Aorta (tissue), 5 donors: ENCODE measurements at places on chromosomes 2 and 18. TPM values are rescaled to one million over a fixed set of nuclear protein-coding genes. Genes with fewer than 3 reads are reported as not detected.
A peak's percentile ranks its signal among the peaks of the same experiment; 100 is the strongest.

NEB gene
- 1.6 TPM for total RNA-seq

- H3K27ac ChIP-seq, result no peak overlapping the region
- H3K27me3 ChIP-seq, result no peaks in the 10 kb centered on the region
- no peak overlapping the region for H3K4me3 ChIP-seq
- no peak for DNase-seq
Observed at GRCh38 chr2:109497911-109498870, 115.6 kb downstream of the SEPTIN10 start.

DNA sequence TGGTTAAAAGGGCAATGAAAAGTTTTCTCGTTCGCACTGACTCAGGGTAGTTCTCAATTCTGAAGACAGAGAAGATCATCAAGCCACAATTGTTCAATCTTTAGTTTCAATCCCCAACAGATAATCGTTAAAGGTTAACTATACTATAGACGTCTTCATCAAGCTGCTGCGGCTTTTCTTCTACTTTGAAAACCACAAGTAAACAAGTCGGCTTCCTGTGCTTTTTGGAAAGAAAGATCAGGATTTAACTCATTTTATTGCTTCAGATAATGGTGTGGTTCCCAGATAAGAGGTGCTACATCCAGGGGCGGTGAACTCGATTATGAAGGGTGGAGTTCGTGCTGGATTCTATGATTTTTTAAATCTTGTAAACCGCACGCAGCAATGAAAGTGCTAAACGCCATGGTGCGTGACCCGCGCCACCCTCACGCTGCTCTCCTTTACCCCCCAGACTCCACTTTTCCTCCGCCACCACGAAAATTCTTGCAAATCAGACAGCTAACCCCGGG is 545 bp upstream of the CDCA7 start:
- H3K36me3 ChIP-seq, result no peaks in the 10 kb centered on the region
- H3K4me3 ChIP-seq, result no peak overlapping the region
- no peaks in the 10 kb centered on the region for H3K4me1 ChIP-seq
- H3K27me3 ChIP-seq, result no peaks in the 10 kb centered on the region

DNA sequence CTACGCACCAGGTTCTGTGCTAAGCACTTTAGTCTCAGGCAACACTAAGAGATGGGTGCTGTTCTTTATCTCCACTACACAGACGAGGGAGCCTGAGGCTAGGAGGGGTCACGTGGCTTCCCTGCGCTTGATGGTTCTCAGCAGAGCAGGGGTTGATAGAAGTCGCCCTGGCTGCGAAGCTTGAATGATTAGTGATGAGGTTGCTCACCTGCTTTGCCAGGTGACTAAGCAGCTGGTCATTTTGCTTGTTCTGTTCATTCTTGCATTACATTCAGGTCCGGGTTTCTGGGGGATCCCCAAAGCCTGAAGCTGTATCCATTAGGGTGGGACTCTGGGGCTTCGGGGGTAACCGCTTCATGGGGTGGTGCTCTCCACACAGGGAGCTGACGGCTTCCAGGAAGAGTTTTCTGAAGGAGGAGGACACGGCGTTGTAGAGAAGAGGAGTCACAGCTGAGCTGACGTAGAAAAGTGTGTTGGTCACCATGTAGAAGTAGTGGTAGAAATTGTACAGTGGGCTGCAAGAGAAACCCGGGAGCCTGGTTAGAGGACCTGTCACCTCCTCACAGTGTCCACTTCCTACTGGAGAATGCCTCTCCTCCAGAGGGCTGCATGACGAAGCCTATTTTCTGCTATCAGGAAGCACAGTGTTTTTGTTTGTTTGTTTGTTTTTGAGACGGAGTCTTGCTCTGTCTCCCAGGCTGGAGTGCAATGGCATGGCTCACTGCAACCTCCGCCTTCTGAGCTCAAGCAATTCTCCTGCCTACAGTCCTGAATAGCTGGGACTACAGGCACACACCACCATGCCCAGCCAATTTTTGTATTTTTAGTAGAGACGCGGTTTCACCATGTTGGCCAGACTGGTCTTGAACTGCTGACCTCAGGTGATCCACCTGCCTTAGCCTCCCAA is 11.5 kb downstream of the NTSR2 start:
- DNase-seq, result no peak
- H3K4me3 ChIP-seq, result no peak overlapping the region
- no peaks in the 10 kb centered on the region for H3K4me1 ChIP-seq
- no peak overlapping the region for H3K27ac ChIP-seq
- H3K36me3 ChIP-seq, result no peaks in the 10 kb centered on the region

DNA sequence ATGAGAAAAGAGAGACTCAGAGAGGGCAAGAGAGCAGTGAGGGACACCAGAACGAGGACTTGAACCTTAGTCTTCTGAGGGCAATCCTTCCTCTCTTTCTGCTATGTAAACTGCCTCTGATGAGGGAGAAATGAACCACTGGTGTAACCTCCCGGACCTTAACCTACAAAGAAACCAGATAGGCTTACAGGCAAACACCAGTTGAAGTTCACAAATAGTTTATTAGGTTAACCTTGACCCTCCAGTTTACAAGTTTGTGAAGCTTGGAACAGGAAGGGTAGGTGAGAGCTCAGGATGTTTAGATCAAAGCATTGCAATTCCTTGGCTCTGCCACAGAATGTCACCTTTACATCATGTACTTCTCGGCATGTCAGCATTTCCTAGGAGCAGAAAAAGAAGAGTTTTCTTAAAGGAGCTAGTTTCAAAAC is 486.4 kb upstream of the SPRED2 start:
- H3K27ac ChIP-seq, result no peak overlapping the region
- H3K4me3 ChIP-seq, result no peak overlapping the region
- no peaks in the 10 kb centered on the region for H3K4me1 ChIP-seq
- H3K27me3 ChIP-seq, result no peaks in the 10 kb centered on the region
- H3K36me3 ChIP-seq, result no peaks in the 10 kb centered on the region
- no peak for DNase-seq

- H3K27ac ChIP-seq, result no peak overlapping the region
- peak; percentile 93 for DNase-seq
- H3K36me3 ChIP-seq, result no peaks in the 10 kb centered on the region
- no peaks in the 10 kb centered on the region for H3K4me1 ChIP-seq
- H3K4me3 ChIP-seq, result no peak overlapping the region
- no peaks in the 10 kb centered on the region for H3K27me3 ChIP-seq
Observed at GRCh38 chr2:290090-290722, 2.3 kb upstream of the ALKAL2 start.

DNA sequence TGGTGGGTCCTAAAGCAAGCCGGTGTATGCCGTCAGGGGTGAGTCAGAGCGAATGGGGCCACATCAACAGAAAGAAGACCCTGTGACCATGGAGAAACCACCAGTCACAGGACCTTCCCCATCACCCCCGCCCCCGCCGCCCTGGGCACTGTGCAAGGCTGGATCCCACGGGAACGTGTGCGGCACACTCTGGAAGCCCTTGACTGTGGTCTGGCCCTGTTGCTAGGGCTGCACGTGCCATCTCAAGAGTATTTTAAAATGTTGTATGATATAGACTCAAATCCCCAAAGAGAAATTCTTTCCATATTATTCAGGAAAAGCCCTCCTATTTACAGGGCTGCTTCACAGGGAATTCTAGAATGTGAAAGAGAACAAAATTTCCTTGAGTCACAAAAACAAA is 174.8 kb downstream of the BCL2 start:
- no peak overlapping the region for H3K27ac ChIP-seq
- H3K36me3 ChIP-seq, result no peaks in the 10 kb centered on the region
- H3K27me3 ChIP-seq, result no peaks in the 10 kb centered on the region
- peaks cover 3% of the 10 kb centered on the region for H3K4me1 ChIP-seq
- no peak overlapping the region for H3K4me3 ChIP-seq
- DNase-seq, result no peak

TEKT4 gene
- total RNA-seq, result not detected

- H3K27me3 ChIP-seq, result no peaks in the 10 kb centered on the region
- no peak for DNase-seq
- H3K4me3 ChIP-seq, result no peak overlapping the region
- no peaks in the 10 kb centered on the region for H3K36me3 ChIP-seq
- H3K27ac ChIP-seq, result no peak overlapping the region
- H3K4me1 ChIP-seq, result no peaks in the 10 kb centered on the region
Observed at GRCh38 chr18:48468151-48468550, 59.0 kb upstream of the ZBTB7C start.

CDH2 gene
- 6.9 TPM for total RNA-seq

- H3K36me3 ChIP-seq, result no peaks in the 10 kb centered on the region
- no peaks in the 10 kb centered on the region for H3K4me1 ChIP-seq
- H3K27me3 ChIP-seq, result no peaks in the 10 kb centered on the region
- H3K27ac ChIP-seq, result no peak overlapping the region
- no peak overlapping the region for H3K4me3 ChIP-seq
Observed at GRCh38 chr2:29811378-29811777, 110.0 kb downstream of the ALK start.

DNA sequence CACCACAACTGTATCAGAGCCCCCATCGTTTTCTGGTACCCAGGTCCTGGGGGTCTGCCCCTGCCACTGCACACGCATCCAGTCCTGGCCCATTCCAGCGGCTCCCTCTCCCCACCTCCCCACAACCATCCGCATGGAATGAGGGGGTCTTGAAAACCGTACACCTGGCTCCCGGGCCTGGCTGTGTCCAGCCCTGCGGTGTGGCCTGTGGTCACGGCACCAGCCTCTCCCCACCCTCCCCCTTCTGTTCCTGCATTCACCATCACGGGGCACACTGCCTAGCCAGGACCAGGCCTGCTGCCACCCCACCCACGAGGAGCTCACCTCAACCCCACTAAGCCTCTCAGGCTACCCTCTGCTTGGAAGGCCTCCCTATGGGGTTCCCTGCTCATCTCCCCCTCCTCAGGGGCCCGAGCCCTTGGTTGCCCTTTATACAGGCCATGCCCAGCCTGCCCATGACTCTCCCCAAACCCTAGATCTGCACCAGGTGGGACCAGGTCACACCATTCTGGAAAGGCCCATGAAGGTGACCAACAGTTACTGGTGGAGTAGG is 11.4 kb downstream of the GPR35 start:
- H3K27ac ChIP-seq, result no peak overlapping the region
- no peaks in the 10 kb centered on the region for H3K36me3 ChIP-seq
- no peaks in the 10 kb centered on the region for H3K4me1 ChIP-seq
- DNase-seq, result no peak

GRCh38 chr2:68447118-68447517 is 20.0 kb downstream of the FBXO48 start:
- no peaks in the 10 kb centered on the region for H3K27me3 ChIP-seq
- H3K4me1 ChIP-seq, result no peaks in the 10 kb centered on the region
- no peak overlapping the region for H3K4me3 ChIP-seq
- no peaks in the 10 kb centered on the region for H3K36me3 ChIP-seq
- H3K27ac ChIP-seq, result no peak overlapping the region
- DNase-seq, result no peak

DNA sequence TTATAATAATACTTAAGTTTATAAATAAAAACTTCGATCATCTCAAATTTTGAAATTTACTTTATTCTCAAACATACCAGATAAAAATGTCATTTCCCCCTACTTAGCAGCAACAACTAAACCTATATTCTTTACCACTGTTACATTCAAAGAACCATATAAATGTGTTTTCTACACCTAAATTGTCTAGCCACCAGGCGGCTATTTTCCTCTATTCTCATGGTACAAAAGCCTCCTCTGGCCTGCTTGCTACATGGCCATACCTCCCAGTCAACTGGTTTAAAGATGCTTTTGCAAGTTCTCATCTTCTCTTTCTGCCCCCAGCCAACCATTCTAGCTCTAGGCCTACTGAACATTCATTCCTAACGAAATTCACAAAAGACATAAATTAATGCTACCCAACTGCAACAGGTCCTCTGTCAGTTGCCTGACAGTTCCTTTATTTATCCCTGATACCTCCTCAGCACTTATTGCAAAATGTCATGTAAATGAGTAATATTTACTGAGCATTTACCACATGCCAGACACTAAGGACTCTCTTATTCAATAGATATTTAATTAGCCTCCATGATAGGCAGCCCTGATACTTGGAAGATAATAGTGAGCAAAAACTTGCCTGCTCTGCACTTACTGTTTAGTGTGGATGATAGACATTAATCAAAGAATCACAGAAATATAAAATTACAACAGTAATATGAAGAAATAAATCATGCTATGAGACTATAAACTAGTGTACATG is 5.0 kb downstream of the C1D start:
- no peaks in the 10 kb centered on the region for H3K36me3 ChIP-seq
- no peaks in the 10 kb centered on the region for H3K27me3 ChIP-seq
- no peak overlapping the region for H3K4me3 ChIP-seq
- no peak for DNase-seq
- no peak overlapping the region for H3K27ac ChIP-seq

- H3K27me3 ChIP-seq, result no peaks in the 10 kb centered on the region
- no peak overlapping the region for H3K4me3 ChIP-seq
- no peaks in the 10 kb centered on the region for H3K4me1 ChIP-seq
- H3K27ac ChIP-seq, result no peak overlapping the region
Observed at GRCh38 chr2:7430869-7431641, 513.8 kb downstream of the RNF144A start.
